Smooth muscle cell of trachea (primary cell): ENCODE measurements at places on chromosomes 5 and 9. TPM values are rescaled to one million over a fixed set of nuclear protein-coding genes. Genes with fewer than 3 reads are reported as not detected.

GDNF gene
- 0.29 and 1.2 TPM in 2 replicates for total RNA-seq

MYOT gene
- not detected in 2 replicates for total RNA-seq

SAXO1 gene
- under 0.01 and 0.17 TPM in 2 replicates for total RNA-seq

MYMK gene
- not detected in 2 replicates for total RNA-seq

WWC1 gene
- 0.58 and 2.3 TPM in 2 replicates for total RNA-seq

FOXD4L4 gene
- total RNA-seq: 0.17 and 0.29 TPM in 2 replicates

DROSHA gene
- 43.5 and 57.5 TPM in 2 replicates for total RNA-seq

CKMT2 gene
- 3.5 and 11.2 TPM in 2 replicates for total RNA-seq

PCDHA9 gene
- total RNA-seq: under 0.01 TPM in 2 replicates

PCDHA1 gene
- under 0.01 TPM in 1 of 2 replicates, not detected in the other for total RNA-seq

PCDHB8 gene
- 0.50 TPM in 1 of 2 replicates, not detected in the other for total RNA-seq

PALM2AKAP2 gene
- 4.4 and 5.1 TPM in 2 replicates for total RNA-seq

UBQLN1 gene
- 110 and 111 TPM in 2 replicates for total RNA-seq

PDE6A gene
- total RNA-seq: not detected in 2 replicates

ANKRD34B gene
- not detected in 2 replicates for total RNA-seq

PCDHB9 gene
- total RNA-seq: under 0.01 and 0.17 TPM in 2 replicates

SEPTIN8 gene
- 53.4 and 74.6 TPM in 2 replicates for total RNA-seq

SFXN1 gene
- 132 and 149 TPM in 2 replicates for total RNA-seq

PROB1 gene
- 1.2 and 2.6 TPM in 2 replicates for total RNA-seq

SPATA31E1 gene
- not detected in 2 replicates for total RNA-seq

MEF2C gene
- total RNA-seq: 10.4 and 14.1 TPM in 2 replicates

PCDHGA3 gene
- total RNA-seq: 1.3 and 2.6 TPM in 2 replicates

ZER1 gene
- 29.5 and 52.4 TPM in 2 replicates for total RNA-seq

PCDHA7 gene
- total RNA-seq: 0.29 and 0.66 TPM in 2 replicates

NUDT12 gene
- 11.1 and 18.8 TPM in 2 replicates for total RNA-seq

PARP8 gene
- 16.3 and 19.0 TPM in 2 replicates for total RNA-seq

SCAMP1 gene
- 52.6 and 69.5 TPM in 2 replicates for total RNA-seq

RELL2 gene
- total RNA-seq: 2.2 and 2.3 TPM in 2 replicates

CCL27 gene
- 0.15 and 0.17 TPM in 2 replicates for total RNA-seq

MPDZ gene
- total RNA-seq: 36.1 and 38.0 TPM in 2 replicates

CRB2 gene
- total RNA-seq: not detected in 2 replicates

HMMR gene
- total RNA-seq: 3.1 and 61.5 TPM in 2 replicates

TMEM174 gene
- total RNA-seq: not detected in 2 replicates

NR5A1 gene
- not detected in 2 replicates for total RNA-seq

C5orf52 gene
- total RNA-seq: not detected in 2 replicates

ISL1 gene
- total RNA-seq: not detected in 2 replicates

TIMD4 gene
- total RNA-seq: not detected in 2 replicates

DMRT3 gene
- not detected in 2 replicates for total RNA-seq
